Stimulated activated CD8-positive, alpha-beta memory T cell treated with anti-CD3 and anti-CD28 coated beads, Interleukin-7, amount 100 ng/mL, for 1 hour (primary cell): ENCODE measurements at places on chromosomes 7 and 10.

GRCh38 chr7:1289666-1290025 is 57.0 kb downstream of the UNCX start:
- no peak for DNase-seq

- DNase-seq, result no peak
Observed at GRCh38 chr7:73690646-73691045, 7.2 kb downstream of the BUD23 start.

DNA sequence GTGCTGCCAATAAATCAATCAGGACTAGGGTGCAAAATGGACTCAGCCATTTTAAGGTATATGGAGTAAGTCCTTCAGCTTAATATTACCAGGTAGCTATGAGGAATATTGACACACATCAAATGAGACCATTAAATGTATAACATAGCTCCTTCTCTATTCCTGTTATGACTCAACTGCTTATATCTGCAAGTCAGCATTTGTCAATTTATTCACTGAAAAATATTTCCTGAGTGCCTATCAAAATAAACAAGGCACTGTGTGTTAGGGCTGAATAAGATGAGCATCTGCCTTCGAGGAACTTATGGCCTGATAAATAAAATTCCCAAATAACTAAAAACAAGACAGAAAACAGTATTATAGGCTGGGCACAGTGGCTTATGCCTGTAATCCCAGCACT is 113.8 kb downstream of the CDK6 start:
- DNase-seq, result no peak

GRCh38 chr7:121160150-121161008 is 168.4 kb upstream of the WNT16 start:
- no peak for DNase-seq

GRCh38 chr7:7251742-7252141 is 69.4 kb downstream of the C1GALT1 start:
- no peak for DNase-seq

- no peak for DNase-seq
Observed at GRCh38 chr10:63624701-63625100, 103.5 kb downstream of the REEP3 start.

DNA sequence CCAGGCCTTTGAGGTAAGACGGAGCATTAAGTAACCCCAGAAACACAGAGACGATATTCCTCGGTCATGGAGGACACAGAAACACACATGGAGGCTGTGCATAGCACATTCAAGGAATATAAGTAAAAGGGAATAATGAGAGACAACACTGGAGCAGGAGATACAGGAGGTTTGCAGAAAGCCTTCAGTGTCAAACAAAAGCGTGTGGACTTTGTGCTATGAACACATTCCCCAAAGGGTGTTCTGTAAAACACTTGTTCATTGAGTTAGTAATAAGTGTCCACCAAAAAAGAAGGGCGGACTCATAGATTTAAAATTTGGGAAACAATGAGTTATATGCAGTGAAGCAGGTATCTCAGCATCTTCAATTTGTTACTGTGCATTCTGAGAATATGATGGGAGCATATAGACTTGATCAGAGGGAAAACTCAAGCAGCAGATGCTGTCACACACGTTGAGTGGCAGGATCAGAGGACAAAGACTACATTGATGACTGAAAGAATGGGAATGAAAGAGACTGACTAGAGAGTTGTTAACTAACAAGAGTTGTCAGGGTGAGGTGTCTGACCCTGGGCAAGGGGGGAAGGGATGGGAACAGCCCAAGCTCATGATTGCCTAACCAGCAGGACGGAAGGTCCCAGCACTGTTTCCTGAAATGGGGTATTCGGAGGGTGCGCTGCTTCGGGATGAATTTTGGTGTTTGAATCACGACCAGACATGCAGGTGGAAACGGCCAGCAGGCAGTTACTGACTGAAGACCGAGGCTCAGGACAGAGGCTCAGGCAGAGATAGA is 85.2 kb upstream of the VIPR2 start:
- DNase-seq, result no peak

GRCh38 chr7:43650457-43651052 is 67.6 kb downstream of the STK17A start:
- DNase-seq, result no peak
